ENCODE measurements at places on chromosomes 5 and 9.

DNA sequence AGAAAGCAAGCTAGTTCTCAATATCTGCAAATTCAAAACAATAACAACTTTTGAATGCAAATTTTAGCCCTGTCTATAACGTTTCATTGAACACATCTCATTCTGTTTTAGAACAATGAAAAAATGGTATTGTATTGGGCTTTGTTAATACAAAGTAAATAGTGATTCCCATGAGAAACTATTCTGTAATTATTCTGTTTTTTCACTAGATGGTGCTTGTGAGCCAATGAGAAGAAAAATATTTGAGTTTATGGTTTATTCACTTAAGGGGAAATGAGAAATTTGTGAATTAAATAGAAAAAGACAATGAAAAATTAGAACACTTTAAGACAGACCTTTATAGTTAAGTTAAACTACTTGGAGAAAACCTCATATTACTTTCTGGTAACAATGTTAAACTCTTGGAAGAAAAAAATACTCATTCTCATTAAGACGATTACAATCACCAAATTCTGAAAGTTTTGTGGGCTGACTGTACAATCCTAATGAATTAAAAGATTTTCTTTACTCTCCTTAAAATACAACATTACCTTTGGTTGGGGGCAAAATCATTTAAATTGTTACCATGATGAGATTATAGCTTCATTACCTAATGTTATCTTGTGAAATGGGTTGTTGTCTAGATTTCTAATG, 127.0 kb downstream of the NNT start:
- DNase-seq, result peak; percentile 23

- DNase-seq, result no peak
These were observed 84.4 kb downstream of the HTR4 start for GRCh38 chr5:148569948-148570347.

GRCh38 chr5:171477101-171477500, 57.7 kb downstream of the FGF18 start:
- DNase-seq, result peak; percentile 31

DNA sequence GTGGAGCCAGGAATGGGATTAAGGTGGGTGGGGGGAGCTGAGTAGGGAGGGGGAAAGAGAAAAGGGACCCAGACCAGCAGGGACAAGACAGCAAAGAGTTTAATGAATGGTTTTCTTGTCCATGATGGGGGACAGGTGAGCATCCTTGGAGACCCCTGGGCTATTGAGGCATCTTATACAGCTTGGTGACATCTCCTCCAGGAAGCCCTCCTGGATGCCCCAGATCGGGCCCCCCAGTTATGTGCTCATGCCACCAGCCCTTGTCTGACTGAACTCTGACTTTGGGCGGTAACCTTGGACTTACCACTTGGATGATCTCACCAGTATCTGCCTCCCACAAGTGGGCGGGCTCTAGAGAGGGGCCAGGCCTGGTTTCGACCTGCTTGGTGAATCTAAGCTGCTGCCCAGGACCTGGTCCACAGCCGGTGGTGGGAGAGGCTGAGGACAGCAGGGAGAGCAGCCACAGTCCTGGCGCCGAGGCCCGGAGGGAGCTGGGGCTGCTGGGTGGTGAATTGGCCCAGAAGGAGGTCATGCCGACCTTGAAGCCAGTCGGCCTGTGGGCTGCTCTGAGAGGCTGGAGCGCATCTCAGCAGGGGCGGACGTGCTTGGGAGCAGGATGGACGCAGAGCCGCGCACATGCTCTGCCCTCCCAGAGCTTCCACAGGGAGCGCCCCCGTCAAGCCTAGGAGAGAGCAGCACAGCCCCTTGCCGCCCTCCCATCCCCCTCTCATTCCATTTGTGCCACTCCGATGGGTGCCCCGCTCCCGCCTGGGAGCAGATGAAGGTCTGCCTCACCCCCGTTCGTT, 36.2 kb downstream of the UNC5A start:
- no peak for DNase-seq

DNA sequence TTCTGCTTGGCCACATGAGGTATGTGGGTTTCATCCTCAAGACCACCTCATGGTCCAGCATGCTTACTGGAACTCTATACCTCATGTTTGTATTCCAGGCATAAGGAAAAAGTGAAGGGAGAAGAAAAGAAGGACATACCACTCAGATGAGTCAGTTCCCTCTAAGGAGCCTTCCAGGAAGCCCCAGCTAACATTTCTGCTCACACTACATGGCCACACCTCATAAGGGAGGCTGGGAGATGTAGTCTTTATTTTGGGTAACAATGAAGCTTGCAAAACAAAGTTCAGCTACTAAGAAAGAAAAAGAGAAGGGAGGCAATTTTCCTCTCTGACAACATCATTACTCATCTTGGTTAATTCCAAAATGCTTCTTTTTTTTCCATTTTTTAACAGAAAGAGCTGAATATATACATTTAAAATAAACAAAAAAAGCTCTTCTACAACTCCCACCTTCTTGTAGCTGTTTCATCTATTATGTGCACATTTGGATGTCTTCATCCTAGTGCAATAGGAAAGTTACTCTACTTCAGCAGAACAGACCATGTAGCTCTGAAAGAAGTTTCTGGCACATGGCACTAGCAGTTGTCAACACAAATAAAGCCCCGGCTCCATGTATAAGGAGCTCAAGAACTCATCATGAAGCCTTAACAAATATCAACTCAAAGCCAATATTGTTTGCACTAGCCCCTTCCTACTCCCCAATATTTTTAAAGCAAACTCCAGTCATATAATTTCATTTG, 123.6 kb upstream of the CCDC112 start:
- peak; percentile 98 for DNase-seq

- DNase-seq, result no peak
These were observed 606 bp downstream of the EEIG1 start for GRCh38 chr9:127980060-127980705.

DNA sequence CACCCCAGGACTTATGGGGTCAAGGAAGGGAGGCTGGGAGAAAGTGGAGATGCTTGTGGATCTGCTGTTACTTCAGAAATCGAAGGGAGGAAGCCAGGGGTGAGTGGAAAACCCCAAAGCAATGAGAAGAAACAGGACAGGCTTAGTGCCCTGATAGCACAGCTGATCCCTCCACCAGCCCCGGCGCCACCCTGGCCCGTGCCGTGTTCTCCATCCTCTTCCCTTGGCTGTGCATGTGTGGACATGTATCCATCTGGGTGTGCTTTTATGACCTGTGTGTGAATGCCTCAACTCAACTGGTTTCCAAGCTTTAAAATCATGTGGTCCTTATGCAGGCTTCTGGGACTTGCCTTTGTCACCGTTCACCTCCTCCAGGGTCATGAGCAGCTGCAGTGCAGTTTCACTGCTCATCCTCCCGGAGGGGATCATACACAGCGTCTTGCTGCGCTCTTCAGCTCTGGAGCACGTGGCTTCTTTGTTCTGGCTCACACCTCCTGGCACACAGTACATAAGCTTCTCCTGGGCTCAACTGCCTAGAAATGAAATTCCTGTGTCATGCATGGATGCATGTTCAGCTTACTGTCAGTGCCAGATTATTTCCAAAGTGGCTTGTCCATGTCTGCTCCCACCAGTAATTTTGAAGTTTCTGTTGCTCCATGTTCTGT, 58.2 kb downstream of the IPPK start:
- DNase-seq, result no peak

DNA sequence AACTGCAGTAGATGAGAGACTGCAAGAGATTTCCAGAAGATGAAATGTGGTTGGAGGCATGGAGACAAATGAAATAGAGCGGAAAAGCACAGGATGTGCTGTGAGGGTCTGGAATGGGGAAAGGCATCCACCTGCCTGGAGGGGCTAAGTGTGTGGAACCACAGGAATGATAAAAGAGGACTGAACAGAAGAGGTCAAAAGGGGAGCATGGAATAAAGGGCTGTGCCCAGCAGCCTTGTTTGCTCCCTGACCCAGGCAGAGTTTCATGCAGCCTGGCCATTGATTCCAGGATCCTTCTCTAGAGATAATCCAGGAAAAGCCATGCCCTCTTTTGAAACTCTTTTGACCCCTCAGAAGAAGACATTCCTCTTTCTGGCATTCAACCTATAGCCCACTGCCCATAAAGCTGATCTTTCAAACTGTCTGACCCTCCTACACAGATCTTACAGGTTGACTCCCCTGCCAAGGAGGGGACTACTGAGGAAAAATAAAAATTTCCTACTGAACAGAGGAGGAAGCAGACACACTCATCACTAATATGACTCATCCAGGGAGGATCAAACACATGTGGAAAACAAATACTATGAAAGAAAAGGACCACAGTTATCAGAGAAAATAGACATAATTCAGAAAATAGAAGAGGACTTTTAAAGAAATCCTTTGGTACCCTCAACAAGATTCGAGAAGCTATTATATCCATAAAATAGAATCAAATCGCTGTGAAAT, 273.5 kb upstream of the PCSK5 start:
- DNase-seq, result no peak

DNA sequence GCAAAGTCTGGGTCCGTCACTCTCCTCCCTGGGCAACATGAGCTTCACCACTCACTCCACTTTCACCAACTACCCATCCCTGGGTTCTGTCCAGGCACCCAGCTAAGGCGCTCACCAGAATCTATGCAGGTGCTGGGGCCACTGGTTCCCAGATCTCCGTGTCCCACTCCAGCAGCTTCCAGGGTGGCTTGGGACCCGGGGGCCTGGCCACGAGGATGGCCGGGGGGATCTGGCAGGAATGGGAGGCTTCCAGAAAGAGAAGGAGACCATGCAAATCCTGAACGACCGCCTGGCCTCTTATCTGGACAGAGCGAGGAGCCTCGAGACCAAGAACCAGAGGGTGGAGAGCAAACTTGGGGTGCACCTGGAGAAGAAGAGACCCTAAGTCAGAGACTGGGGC, 1611.0 kb upstream of the ACO1 start:
- no peak for DNase-seq

- DNase-seq, result no peak
These were observed 59.4 kb downstream of the MINAR2 start for GRCh38 chr5:129807162-129807814.

DNA sequence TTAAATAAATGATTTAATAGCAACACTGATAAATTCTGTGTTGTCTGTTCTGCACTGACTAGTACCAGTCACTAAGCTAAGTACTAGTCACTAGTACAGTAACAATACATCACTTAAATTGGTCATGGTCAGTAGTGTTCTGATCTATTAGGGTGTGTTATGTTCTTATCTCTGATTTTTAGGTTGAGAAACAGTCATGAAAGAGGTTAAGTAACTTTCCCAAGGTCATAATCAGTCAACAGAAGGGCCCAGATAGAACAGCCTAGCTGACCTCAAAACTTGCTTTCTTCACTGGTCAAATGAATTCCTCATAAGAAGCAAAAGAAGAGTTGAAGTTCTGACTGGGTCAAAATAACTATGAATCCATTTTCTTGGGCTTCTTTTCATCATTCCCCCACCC, 1492.7 kb downstream of the MAT2B start:
- DNase-seq, result no peak

- DNase-seq, result peak; percentile 59
These were observed 95.5 kb downstream of the ZCCHC7 start for GRCh38 chr9:37215830-37216229.

GRCh38 chr5:1383886-1384401, 39.0 kb upstream of the CLPTM1L start:
- DNase-seq, result no peak

Data from fibroblast of skin of right quadriceps (primary cell).